ENCODE measurements at places on chromosomes 3 and 15. TPM values are rescaled to one million over a fixed set of nuclear protein-coding genes. Genes with fewer than 3 reads are reported as not detected.

DNA sequence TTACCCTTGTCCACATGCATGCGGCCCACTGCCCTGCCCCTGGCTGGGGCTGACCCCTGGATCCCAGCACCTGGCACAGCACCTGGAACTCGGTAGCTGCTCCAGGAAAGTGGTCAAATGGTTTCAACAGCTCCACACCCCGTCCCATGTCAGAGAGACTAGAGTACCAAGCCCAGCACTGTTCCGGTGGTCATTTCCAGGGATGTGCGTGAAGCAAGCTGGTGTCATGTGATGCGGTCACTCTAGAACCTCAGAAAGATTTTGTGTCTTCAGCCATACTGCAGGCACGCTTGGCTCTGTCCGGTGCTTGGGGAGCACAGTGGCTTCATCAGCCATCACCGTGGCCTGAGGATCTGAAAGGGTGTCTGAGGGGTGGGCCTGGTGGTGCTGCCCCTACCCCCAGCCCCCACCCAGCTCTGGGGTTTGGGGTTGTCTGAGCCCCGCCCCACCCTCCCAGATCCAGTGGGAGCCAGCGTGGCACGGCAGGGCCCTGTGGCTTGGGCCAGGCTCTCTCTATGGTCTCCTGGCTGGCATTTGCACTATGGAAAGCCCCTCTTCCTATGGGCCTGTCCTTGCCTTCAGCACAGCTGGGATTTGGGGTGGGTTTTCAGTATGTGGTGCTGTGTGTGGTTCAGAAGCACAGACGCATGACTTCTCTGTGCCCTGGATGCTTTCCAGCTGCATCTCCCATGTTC is 15.3 kb downstream of the APBA2 start:
- DNase-seq, result no peak

DNA sequence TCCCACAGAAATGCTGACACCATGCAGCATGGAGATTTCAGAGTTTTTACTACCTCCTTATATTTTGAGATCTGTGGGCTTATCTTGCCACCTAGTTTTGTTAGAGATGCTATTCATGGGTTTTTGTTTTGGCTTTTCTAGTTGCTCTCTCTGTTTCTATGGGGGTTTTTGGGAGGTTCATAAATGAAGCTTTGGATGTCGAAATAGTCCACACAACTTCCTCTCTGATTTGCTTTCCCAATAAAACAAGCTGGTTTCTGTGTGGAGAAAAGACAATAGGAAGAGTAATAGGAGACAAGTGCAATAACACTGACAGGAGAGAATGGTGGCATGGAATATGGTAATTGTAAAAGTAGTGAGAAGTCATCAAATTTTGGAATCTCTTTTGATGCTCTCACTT is 106.8 kb upstream of the GPR149 start:
- DNase-seq, result no peak

The POPDC2 gene
- total RNA-seq, result 5.5 TPM

GRCh38 chr3:169400874-169401273 is 262.6 kb downstream of the MECOM start:
- no peak for DNase-seq

GRCh38 chr15:100642950-100643338 is 40.6 kb downstream of the ASB7 start:
- DNase-seq, result no peak

The ZNF80 gene
- total RNA-seq, result not detected

- no peak for DNase-seq
These were observed 789.6 kb downstream of the GRM7 start for GRCh38 chr3:7650466-7650865.

Data from skin of body (tissue), 3 donors.